ENCODE measurements at places on chromosomes 2 and 18.

GRCh38 chr2:223526106-223526505, 76.1 kb downstream of the SCG2 start:
- DNase-seq, result no peak

GRCh38 chr2:216084547-216084946, 2.8 kb downstream of the TMEM169 start:
- DNase-seq, result no peak

- DNase-seq, result no peak
These were observed 94.3 kb upstream of the WDSUB1 start for GRCh38 chr2:159380685-159381239.

DNA sequence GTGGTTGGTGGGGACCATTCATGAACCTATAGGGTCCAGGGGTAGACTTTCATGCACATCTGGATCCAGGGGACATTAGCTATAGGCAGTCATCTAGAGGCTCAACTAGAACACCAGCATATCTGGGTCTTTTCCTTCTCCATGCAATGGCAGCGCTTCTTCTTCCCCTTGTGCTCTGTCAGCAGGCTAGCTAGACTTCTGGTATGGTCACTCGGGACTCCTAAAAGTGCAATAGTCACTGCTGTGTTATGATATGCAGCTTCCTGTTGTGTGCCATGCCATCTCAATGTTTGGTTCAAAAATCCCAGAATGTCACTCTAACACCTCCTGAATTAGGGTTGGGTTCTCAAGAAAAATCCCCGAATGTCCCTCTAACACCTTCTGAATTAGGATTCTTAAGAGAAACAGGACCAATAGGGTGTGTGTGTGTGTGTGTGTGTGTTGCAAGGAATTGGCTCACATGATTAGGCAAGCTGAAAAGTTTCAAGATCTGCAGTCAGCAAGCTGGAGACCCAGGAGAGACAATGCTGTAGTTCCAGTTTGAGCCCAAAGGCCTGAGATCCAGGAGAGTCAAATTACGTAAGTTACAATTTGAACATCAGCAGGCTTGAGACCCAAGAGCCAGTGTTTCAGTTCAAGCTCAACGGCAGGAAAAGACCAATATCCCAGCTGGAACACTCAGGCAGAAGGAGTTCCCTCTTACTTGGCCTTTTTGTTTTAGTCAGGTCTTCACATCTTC, 97.1 kb upstream of the LTBP1 start:
- DNase-seq, result no peak

DNA sequence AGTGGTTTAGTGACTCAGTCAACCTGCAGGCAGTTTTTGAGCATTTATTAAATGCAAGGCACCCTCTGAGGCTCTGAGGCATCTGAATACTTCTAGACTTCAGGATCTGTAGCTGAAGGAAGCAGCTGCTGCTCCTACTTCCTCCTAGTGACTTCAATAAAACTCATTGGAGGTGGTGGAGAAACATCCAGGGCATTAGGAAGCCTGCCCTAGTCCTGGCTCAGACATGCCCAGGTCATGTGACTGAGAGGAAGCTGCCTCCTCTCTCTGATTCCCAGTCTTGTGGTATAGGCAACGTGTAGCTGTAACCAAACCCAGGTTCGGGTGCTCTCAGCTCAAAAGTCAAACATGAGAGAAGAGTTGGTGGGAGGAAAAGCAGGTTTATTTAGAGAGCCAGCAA, 287.2 kb upstream of the GYPC start:
- DNase-seq, result no peak

DNA sequence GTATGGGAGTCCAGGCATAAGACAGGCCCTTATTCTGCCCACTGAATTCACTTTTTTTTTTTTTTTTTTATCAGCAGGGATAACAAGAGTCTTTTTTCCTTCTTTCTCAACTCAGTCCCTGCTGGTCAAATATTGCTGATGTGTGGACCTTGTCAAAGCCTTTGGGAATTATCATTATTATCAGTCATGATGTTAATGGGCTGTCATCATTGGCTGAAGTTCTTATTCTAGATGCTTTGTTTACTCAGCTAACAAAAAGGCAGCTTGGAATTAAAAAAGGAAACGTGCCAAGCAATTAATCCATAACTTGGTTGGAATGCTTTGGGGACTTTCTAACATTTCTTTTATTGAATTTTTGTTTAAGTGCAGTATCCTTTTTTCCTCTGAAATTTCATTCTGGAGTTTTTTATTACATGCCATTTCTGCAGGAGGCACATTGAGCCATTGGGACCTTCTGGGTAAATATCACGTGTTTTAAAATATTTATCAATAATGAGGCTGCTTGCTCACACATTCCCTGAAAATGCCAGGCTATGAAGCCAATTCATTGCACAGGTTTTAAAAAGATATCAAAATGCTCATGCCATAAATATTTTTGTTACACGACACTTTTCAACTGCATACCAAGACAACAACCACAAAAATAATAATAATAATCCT, 246.3 kb downstream of the TXNL1 start:
- DNase-seq, result no peak

GRCh38 chr2:207311316-207312005, 145.7 kb upstream of the KLF7 start:
- DNase-seq, result no peak

GRCh38 chr2:60366135-60366712, 187.2 kb downstream of the BCL11A start:
- DNase-seq, result no peak

GRCh38 chr18:55224086-55224625, 264.9 kb upstream of the CCDC68 start:
- no peak for DNase-seq
